Liver (tissue), 10 donors: ENCODE measurements at places on chromosomes 6 and 20.

- no peak for DNase-seq
These were observed 70.9 kb downstream of the IBTK start for GRCh38 chr6:82176616-82177015.

DNA sequence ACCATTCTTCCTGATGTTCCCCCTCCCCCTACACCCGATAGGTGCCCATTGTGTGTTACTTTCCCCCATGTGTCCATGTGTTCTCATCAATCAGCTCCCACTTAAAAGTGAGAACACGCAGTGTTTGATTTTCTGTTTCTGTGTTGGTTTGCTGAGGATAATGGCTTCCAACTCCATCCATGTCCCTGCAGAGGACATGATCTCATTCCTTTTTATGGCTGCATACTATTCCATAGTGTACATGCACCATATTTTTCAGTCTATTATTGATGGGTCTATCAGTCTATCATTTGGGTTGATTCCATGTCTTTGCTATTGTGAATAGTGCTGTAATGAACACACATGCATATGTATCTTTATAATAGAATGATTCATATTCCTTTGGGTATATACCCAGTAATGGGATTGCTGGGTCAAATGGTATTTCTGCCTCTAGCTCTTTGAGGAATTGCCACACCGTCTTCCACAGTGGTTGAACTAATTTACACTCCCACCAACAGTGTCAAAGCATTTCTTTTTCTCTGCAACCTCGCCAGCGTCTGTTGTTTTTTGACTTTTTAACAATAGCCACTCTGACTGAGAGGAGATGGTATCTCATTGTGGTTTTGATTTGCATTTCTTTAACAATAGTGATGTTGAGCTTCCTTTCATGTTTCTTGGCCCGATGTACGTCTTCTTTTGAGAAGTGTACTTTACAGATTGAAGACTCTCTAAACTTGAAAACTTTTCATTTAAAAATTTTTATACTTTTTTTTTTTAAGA lies 41.0 kb upstream of the GCNT2 start:
- DNase-seq: no peak

GRCh38 chr20:3340443-3340842 lies 67.0 kb downstream of the DNAAF9 start:
- no peak for DNase-seq

- no peak for DNase-seq
These were observed 25.1 kb downstream of the RRAGD start for GRCh38 chr6:89386917-89387491.

DNA sequence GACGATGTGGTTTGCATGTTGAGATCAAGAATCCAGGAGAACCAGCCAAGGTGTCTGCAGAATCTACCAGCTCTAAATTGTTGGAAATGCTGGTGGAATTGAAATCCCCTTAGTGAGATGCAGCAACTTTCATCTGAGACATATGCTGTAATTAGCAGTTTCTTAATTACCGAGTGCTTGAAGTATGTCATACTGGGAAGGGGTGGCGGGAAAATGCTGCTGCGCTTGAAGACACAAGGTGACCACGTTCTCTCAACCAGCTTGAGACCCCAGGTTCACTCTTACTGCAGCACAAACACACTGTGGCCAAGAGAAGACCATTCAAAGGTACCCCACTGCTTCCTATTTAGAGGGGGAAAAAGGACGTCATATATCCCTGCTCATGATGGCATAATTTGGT lies 59.0 kb downstream of the PFDN4 start:
- DNase-seq: no peak

DNA sequence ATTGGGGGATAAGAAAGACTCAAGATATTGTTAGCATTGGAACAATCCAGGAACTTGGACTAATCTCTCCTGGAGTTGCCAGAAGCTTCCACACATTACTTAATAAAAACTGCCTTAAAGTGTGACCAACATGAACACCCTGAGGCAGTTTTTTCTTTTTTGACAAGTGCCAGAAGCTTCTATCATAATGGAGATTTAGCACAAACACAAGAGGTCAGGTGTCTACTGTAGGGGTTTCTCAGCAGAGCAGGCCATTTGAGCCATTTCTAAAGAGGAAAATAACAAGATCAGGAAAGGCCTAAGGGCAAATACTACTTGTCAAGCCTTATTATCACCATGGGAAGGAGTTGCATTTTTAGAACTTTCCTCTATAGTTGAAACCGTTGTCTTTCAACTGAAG lies 361.5 kb downstream of the EPM2A start:
- no peak for DNase-seq

DNA sequence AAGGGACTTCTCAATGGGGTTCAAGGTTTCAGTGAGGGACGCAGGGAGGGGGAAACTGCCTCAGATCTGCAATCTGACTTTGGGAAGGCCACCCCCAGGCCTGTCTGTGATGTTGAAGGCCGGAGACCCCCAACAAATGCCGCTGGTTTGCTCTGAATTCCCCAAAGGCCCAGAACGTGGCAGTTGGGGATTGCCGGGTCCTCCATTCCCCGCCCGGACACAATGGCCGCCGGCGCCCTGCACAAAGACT lies 326 bp upstream of the BCL2L1 start:
- no peak for DNase-seq

- DNase-seq: no peak
These were observed 28.6 kb downstream of the SLC23A2 start for GRCh38 chr20:4972506-4973251.

GRCh38 chr6:16725145-16725864 lies 36.0 kb downstream of the ATXN1 start:
- DNase-seq: no peak

- DNase-seq: no peak
These were observed 166.1 kb downstream of the HS3ST5 start for GRCh38 chr6:114176726-114177125.

GRCh38 chr6:22099231-22099630 lies 197.6 kb downstream of the PRL start:
- no peak for DNase-seq

DNA sequence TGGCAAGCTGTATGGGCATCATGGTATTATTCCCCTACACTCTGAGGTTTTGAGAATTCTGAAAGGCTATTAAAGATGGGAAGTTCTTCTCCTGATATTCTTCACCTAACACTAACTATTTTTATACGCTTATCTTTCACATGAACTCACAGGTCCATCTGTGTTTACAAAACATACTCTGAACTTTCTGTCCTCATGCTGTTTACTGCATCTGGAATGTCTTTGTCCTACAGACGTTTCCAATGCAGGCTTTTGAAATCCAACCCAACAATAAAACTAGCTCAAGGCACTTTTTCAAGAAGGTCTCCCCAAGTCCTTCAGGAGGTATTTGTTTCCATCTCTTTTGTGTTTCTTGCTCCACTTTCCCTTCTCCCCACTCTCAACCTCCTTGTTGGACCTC lies 60.5 kb upstream of the MLIP start:
- no peak for DNase-seq

- no peak for DNase-seq
These were observed 71.8 kb upstream of the KHDRBS2 start for GRCh38 chr6:62357835-62358234.

DNA sequence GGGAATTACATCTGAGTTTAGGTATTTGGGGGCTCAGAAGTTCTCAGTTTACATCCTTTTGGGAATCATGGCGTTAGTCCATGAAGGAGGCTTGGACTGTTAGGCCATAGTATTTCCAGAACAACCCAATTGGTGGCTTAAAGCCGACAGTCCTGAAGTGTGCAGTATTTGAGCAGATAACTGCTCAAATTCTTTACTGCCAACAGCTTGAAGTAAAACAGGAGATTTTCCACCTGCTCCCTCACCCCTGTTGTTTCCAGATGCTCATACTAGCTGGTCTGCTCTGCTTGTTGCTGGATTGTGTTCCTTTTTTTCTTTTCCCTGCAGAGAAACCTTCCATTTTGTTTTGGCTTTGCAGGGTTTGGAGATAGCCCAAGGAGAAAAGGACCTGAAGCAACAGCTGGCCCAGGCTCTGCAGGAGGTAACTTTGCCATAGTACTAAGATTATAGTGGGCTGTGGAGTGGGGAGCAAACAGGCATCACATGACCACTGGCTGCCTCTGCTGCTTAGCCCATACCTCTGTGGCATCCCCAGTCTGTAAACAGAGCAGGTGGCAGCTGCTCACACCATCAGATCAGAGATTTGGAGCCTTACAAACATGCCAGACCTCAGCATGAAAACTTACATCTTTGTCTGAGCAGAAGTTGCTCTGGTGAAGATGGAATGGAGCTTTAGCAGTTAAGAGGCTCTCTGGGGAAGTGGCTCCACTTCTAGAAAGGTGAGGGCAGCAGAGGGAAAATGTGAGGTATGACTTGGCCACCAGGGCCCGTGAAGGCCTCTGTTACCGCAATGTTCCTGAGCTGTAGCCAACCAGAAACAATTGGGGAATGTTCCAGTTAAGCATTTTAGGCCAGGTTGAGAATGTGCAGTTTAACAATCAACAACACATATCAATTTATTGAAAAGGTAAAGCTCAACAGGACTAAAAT lies 17.6 kb downstream of the RNF8 start:
- DNase-seq: no peak

- DNase-seq: no peak
These were observed 17.8 kb downstream of the AAR2 start for GRCh38 chr20:36254076-36254475.

DNA sequence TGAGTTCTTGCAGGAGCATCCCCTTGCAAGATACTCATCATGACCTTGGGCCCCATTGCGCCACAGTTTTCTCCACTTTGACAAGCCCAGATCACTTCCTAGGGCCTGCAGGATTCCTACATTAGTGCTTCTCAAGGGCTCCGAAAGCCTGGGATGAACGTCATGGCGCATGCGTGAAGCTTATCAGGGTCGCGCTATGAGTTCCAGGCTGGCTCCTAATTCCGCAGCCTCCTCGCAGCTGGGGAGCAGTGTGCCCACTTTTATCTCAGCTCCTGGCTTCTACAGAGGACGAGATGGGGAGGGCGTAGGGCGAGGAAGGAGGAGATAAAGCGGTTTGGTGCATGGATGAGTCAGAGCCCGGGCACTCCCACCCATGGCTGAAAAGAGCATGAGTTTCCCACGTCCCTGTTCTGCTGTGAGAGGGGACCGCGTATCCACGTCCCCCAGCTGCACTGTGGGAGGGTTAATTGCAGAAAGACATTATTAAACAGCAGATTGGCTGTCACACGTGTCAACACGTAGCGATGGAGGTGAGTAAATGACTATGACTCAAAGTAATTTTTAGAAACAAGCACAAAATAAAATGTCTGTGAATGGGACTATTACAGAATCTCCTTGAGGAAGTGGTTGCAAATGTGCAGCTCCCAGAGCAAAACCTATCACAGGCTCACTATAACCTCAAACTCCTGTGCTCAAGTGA lies 72.9 kb upstream of the DSP start:
- DNase-seq: peak; percentile 51

GRCh38 chr20:31740208-31740607 lies 1.1 kb downstream of the TPX2 start:
- DNase-seq: no peak

DNA sequence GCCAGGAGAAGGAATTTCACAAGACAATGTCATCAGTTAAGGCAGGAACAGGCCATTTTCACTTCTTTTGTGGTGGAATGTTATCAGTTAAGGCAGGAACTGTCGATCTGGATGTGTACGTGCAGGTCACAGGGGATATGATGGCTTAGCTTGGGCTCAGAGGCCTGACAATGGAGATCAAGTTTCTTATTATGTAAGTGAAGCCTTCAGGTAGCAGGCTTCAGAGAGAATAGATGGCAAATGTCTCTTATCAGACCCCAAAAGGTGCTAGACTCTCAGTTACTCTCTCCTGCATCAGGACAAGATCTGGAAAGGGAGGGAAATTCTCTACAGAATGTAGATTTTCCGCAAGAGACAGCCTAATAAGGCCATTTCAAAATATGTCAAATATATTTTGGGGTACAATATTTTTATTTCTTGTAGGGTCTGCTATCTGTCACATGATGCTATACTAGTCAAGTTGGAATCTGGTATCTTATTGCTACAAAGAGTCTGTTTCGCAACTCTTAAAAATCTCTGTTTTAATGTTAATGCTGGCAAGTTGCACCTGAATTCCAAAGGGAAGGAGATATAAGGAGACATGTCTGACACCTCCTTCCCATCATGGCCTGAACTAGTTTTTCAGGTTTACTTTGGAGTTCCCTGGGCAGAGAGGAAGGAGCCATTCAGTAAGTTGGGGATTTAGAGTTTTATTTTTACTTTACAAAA lies 48.8 kb downstream of the TRDN start:
- DNase-seq: no peak

DNA sequence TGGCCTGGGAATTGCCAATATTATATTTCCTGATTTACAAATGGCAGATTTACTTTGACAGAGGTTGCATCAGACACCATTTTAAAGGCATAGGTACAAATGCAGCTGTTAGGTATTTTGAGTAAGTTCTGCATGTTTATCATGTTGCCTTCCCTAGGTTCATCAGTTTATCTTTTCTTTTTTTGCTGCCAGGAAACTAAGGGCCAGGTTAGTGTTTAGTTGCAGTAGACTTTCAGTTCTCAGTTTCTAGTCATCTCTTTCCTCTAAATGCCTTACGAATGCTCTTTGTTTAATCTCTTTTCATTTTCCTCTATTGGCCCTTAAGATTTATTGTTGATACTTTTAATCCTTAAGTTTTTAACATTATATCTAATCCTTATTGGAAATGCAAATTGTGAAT lies 129.9 kb downstream of the SMAP1 start:
- no peak for DNase-seq

- DNase-seq: peak; percentile 69
These were observed 26.2 kb downstream of the SLCO4A1 start for GRCh38 chr20:62668441-62669027.

DNA sequence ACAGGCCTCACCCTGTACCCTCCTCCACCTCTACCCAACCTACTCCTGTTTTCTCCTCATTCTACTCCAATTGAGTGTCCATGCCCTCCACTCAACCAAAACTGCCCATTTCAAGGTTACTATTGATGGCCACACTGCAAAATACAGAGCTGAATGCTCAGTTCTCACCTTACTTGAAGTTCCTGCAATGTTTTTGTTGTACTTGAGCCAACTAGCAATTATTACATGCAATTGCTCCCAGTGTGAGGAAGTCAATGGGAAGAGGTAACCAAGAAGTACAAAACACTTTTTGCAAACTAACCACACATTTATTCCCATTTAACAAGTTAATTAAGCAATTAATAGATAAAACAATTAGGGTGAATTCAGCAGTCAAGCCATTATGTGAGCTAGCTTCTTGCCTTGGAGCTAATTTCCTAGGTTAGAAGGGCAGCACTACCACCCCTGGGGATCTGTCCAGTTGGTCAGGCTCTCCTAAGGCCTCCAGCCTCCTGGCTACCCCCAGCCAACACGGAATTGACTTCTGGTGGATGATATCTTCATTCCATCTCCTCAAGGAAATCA lies 52.4 kb upstream of the GGTLC1 start:
- no peak for DNase-seq

- no peak for DNase-seq
These were observed 949 bp upstream of the ATXN1 start for GRCh38 chr6:16762268-16762549.

GRCh38 chr6:34358389-34358905 lies 34.0 kb downstream of the NUDT3 start:
- DNase-seq: no peak

GRCh38 chr6:36679043-36679833 lies 724 bp downstream of the CDKN1A start:
- DNase-seq: no peak
